ENCODE measurements at places on chromosomes 13 and 19.

GRCh38 chr13:111267784-111268183, 52.7 kb upstream of the TEX29 start:
- no peak for DNase-seq

DNA sequence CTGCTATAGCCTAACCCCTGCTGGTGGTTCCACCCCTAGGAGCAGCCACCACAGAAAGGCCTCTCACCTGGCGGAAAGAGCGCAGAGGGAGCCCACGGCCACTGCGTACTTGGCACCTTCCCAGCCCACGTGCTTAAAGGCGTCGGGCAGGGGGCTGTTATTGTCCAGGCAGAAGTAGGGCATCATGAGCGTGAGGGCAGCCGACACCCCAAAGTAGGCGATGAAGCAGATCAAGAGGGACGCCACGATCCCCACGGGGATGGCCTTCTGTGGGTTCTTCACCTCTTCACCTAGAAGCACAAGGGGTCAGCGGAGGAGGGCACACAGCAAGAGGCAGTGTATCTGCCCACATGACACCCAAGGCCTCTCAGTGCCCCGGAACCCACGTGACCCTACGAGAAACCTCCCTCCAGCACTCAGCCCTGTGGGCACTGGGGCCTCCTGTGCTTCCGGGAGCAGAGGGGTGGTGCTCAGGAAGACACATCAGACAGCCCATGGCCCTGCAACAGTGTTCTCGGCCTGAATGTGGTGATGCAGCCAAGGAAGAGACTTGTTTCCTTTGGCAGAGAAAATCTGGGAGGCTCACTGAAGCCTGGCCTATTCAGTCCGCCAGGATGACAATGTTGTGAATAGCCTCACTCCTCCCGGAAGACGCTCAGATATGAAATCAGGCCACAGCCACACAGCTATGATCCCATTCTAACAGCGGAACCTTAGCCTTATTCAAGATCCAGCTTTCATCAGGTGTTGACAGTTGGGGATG, 72.1 kb downstream of the SLC7A1 start:
- no peak for DNase-seq

GRCh38 chr19:7294558-7295212, 471 bp upstream of the INSR start:
- DNase-seq: no peak

DNA sequence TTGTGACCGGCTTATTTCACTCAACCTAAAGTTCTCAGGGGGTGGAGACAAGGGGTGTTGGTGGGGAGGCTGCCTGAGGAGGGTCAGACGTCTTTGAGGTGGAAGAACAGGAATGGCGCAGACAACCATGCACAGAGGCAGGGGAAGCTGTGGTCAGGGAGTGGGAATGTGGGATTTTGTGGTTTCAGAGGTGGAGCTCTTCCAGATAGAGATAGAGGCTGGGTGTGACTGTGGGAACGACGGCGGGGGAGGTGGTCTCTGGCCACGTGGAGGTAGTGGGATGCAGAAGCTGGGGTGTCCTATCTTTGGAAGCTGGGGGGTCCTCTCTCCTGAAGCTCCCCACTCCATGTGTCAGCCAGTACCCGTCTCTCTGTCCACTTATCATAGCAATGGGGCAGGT, 7.8 kb upstream of the KLK14 start:
- no peak for DNase-seq

GRCh38 chr13:39599012-39599411, 4.0 kb downstream of the LHFPL6 start:
- DNase-seq: no peak

GRCh38 chr19:35860818-35861639, 4.3 kb downstream of the KIRREL2 start:
- no peak for DNase-seq

- DNase-seq: no peak
Observed at GRCh38 chr13:22915442-22916082, 265.2 kb upstream of the SGCG start.

DNA sequence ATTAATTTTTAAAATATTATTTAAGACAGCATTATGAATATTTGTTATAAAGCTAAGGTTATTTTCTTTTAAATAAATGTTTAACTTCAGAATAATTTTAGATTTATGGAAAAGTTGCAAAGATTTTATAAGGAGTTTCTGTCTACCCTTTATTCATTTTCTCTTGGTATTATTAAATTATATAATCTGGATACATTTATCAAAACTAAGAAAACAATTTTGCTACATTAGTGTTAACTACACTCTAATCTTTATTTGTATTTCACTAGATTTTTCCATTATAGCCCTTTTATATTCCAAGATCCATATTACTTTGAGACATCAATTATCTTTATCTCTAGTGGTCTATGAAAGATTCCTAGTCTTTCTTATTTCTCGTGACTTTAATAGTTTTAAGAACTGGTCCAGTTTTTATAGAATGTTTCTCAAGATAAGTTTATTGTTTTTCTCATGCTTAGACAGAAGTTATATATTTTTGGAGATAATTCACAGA, 1243.7 kb upstream of the PCDH9 start:
- DNase-seq: no peak

DNA sequence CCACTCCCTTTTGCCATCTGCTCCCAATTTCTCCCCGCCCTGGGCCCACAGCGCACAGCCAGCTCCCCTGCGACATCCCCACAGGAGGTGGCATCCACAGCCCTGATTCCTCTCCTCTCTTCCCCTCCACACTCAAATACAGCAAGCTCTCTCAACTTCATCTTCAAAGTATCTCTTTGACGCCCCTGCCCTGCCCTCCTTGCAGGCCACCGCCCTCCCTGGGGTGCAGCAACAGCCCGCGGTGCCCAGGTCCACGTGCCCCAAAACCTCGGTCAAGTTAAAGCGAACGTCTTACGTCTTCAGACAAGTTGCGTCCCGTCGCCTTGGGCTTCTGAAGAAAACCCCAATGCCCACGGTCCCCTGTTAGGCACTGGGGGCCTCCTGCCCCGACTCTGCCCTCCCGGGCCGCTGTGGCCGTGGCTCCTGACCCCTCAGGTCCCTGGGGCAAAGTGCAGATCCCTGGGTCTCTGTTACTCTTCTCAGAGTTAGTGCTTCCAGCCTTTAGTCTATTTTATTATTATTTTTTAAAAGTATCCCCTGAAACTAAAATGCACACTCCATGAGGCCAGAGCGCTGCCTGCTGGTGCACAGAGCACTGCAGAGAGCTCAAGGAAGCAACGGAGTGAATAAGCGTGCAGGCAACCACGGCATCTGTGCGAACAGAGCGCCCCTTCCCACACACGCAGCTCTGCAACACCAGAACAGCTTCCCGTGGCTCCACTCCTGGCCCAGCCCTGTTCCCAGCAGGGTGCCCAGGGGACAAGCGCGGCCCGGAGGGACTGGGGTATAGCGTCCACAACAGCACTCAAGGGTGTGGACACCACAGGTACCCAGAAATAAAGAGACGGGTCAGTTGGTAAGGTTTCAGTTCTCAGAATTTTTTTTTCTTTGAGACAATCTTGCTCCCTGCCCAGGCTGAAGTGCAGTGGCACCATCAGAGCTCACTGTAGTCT, 26.4 kb downstream of the IL17D start:
- no peak for DNase-seq

GRCh38 chr19:55809381-55810058, 22.3 kb downstream of the NLRP11 start:
- no peak for DNase-seq

GRCh38 chr13:52652980-52653303, 306 bp downstream of the SUGT1 start:
- no peak for DNase-seq

DNA sequence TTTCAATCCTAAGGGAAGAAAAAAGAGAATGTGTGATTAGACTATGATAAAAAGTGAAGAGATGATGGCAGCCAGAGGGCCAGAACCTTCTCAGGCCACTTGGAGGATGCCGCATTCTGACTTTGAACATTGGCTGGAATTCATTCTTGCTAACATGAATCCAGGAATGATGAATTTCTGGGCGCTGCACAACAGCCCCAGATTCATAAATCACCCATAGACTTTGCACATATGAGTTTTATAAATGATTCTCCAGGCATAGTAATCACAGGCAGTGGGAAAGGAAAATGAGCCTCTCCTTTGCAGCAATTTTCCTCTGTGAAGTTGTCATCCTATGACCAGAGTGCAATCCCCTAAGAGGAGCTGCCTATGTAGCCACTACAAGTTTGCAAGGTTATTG, 555.4 kb downstream of the KCTD12 start:
- DNase-seq: no peak

- no peak for DNase-seq
Observed at GRCh38 chr13:51966186-51966585, 45.1 kb downstream of the ATP7B start.

DNA sequence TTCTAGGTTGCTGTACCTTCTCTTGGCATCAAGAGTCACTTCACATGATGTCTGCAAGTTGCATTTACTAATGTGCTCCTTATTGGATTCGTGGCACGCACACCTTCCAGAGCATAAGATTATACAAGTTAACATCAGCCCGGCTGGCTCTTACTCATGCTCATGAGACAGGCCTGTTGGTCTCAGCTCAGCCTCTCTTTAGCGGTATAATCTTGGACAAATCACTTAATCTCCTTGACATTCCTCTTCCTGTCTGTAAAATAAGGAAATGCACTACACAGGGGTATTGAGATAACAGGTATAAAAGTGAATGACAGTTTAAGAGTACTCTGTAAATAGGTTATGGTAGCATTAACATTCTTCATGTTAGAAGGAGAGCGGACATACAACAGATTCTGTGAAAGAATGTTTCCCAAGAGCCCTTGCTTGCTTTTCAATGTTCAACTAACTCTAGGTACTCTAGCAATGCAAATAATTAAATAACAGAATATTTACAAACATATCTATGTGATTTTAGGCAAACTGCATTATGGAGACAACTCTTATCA, 181.1 kb downstream of the FGF14 start:
- no peak for DNase-seq

GRCh38 chr19:40416918-40417642, 3.9 kb upstream of the PRX start:
- no peak for DNase-seq

DNA sequence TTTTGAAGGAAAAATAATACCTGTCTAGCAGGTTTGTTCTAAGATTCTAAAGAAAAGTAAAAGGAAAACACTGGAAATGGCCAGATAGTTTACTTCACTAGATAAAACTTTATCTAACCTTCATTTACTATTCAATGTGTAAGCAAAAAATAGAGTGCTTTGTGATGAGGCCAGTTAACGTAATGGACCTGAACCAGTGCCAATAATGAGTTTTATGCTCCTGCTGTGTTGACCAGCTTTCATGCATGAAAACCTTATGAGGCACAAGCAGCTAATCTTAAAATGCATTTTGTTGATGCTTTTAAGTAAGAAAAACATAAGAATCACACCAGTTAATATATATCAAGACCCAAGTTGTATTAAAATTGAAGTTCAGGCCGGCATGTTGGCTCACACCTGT, 617.2 kb upstream of the GPC6 start:
- DNase-seq: no peak
